ENCODE measurements at places on chromosomes 2 and 18. TPM values are rescaled to one million over a fixed set of nuclear protein-coding genes. Genes with fewer than 3 reads are reported as not detected.

Gene PKDCC
- total RNA-seq, result 193 TPM

Gene RAB17
- total RNA-seq, result 3.8 TPM

- no peak for ATAC-seq
Observed at GRCh38 chr2:239468491-239469105, 67.8 kb upstream of the HDAC4 start.

Gene PTPRN
- 3.0 TPM for total RNA-seq

GRCh38 chr2:196899976-196900375 is 26.5 kb downstream of the PGAP1 start:
- no peak for ATAC-seq

Gene TTR
- total RNA-seq, result not detected

Gene TEX44
- total RNA-seq, result not detected

GRCh38 chr2:231554748-231555545 is 24.7 kb upstream of the NMUR1 start:
- peak; percentile 78 for ATAC-seq

Gene HOXD4
- total RNA-seq, result 1.3 TPM

GRCh38 chr18:11322006-11322405 is 172.6 kb upstream of the PIEZO2 start:
- no peak for ATAC-seq

Gene CIAO1
- 85.6 TPM for total RNA-seq

- ATAC-seq, result no peak
Observed at GRCh38 chr18:13240060-13240725, 21.6 kb downstream of the LDLRAD4 start.

DNA sequence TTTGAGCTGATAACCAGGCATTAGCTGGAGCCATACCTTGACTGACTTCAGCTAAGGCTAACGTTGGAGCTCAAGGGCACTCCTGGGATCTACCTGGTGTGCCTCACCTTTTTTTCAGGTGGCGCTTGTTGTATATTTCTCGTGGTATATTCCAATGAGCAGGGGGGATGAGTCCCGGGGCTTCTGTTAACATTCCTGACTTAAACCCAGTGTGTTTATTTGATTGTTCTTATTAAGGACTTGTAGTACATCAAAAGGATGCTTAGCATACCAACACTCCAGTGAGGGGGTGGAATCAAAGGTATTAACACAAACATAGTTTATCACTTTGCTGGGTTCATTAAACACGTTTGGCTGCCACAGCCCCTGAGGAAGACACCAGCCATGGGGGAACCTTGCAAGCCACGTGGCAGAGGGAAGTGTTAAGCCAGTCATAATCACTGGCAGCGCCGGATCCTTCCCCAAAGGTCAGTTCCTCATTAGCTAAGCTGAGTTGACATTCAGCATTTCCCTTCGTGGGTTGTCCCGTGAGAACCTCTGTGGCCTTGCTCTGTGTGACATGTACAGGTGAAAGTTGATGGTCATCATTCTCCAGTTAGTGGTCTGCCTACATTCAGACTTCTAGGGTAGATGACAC is 119.5 kb upstream of the MCFD2 start:
- no peak for ATAC-seq

DNA sequence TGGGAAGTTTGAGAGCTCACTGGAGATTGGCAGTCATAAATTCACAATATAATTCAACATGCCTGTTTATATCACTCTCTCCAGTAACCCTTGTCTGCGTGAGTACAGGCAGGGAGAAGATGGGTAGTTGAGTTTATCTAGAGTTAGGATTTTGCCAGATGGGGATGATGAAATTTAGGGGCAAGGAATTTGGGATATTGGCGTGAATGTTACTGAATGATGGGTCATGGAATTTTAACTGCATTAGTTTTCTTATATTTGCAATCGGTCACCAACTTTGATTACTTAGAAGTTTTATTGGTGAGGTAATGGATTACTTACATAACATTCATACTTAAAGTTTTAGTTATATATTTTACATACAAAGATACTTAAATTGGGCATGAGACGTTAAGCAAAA is 35.1 kb downstream of the SANBR start:
- no peak for ATAC-seq

Gene THADA
- total RNA-seq, result 34.4 TPM
